Activated CD8-positive, alpha-beta memory T cell treated with anti-CD3 and anti-CD28 coated beads, Interleukin-2, amount 10 ng/mL, durations not matched to agents 7 days and 5 days (primary cell): ENCODE measurements at places on chromosomes 13 and 19. TPM values are rescaled to one million over a fixed set of nuclear protein-coding genes. Genes with fewer than 3 reads are reported as not detected.

Gene BEST2
- not detected for total RNA-seq

- DNase-seq = no peak
- peaks cover 5% of the 10 kb centered on the region for H3K36me3 ChIP-seq
These were observed 6.6 kb downstream of the SLITRK5 start for GRCh38 chr13:87677496-87678371.

- peaks cover 3% of the 10 kb centered on the region for H3K4me1 ChIP-seq
- H3K4me3 ChIP-seq = no peak overlapping the region
- peaks cover 3% of the 10 kb centered on the region for H3K36me3 ChIP-seq
- no peak overlapping the region for H3K27ac ChIP-seq
- DNase-seq = no peak
- no peaks in the 10 kb centered on the region for H3K27me3 ChIP-seq
These were observed 45.5 kb upstream of the C13orf46 start for GRCh38 chr13:114019367-114019766.

Gene KIR3DL1
- total RNA-seq = 1.0 TPM

- DNase-seq = no peak
- H3K4me3 ChIP-seq = no peak overlapping the region
- H3K27ac ChIP-seq = no peak overlapping the region
- no peaks in the 10 kb centered on the region for H3K27me3 ChIP-seq
These were observed 221.8 kb upstream of the UBL3 start for GRCh38 chr13:30071969-30072817.

- DNase-seq = no peak
- no peak overlapping the region for H3K27ac ChIP-seq
- H3K4me3 ChIP-seq = no peak overlapping the region
- H3K4me1 ChIP-seq = peaks cover 10% of the 10 kb centered on the region
- no peaks in the 10 kb centered on the region for H3K27me3 ChIP-seq
These were observed 16.7 kb downstream of the ZNF100 start for GRCh38 chr19:21750586-21751128.

DNA sequence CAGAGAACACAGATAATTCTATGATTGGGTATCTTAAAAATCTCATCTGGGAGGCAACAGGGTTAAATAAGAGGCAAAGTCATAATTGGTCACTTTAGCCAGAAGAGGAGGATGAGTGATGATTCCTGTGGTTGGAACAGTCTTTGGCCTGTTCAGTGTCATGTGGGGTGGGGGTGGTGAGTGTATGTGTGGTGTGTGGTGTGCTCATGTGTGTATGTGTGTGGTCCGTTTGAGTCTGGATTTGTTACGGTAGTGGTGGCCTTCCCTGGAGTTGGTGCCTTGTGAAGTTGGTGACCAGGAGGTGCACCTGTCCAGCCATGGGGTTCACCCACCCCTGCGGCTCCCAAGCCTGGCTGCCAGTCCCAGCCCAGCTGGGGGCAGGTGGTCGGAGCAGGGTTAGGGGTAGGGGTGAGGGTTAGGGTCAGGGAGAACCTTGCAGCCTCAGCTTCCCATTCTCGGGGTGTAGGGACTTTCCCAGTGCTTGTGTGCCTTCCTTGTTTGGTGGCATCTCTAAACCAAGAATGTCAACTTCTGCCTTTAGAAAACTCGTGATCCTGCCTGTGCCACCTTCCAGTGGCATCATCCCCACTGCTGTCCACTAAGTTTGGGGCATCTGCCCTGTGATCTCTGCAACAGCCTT, 97.5 kb downstream of the RAB20 start:
- peaks cover 15% of the 10 kb centered on the region for H3K27me3 ChIP-seq
- no peaks in the 10 kb centered on the region for H3K36me3 ChIP-seq
- DNase-seq = no peak
- H3K4me3 ChIP-seq = no peak overlapping the region
- H3K27ac ChIP-seq = no peak overlapping the region

GRCh38 chr19:5341448-5341820, 822 bp upstream of the PTPRS start:
- peaks cover 10% of the 10 kb centered on the region for H3K4me1 ChIP-seq
- DNase-seq = no peak
- H3K27me3 ChIP-seq = peaks cover 41% of the 10 kb centered on the region
- peaks cover 1% of the 10 kb centered on the region for H3K36me3 ChIP-seq
- H3K27ac ChIP-seq = peak overlapping the region; percentile 19
- H3K4me3 ChIP-seq = no peak overlapping the region

Gene ZNF28
- total RNA-seq = 15.5 TPM

Gene RGL3
- total RNA-seq = not detected

- DNase-seq = no peak
- H3K27ac ChIP-seq = no peak overlapping the region
- H3K36me3 ChIP-seq = no peaks in the 10 kb centered on the region
- H3K4me1 ChIP-seq = no peaks in the 10 kb centered on the region
- H3K4me3 ChIP-seq = no peak overlapping the region
- H3K27me3 ChIP-seq = peaks cover 3% of the 10 kb centered on the region
These were observed 108.8 kb downstream of the TBC1D4 start for GRCh38 chr13:75372923-75373841.

GRCh38 chr13:21240586-21240985, 64.1 kb downstream of the MRPL57 start:
- H3K4me1 ChIP-seq = peaks cover 9% of the 10 kb centered on the region
- no peak overlapping the region for H3K4me3 ChIP-seq
- H3K27me3 ChIP-seq = peaks cover 12% of the 10 kb centered on the region
- H3K36me3 ChIP-seq = peaks cover 3% of the 10 kb centered on the region
- H3K27ac ChIP-seq = no peak overlapping the region
- DNase-seq = no peak

Gene GFY
- not detected for total RNA-seq

Gene FCGBP
- total RNA-seq = 3.2 TPM

GRCh38 chr13:89925107-89925506, 1422.4 kb upstream of the MIR17HG start:
- no peaks in the 10 kb centered on the region for H3K36me3 ChIP-seq
- no peak overlapping the region for H3K4me3 ChIP-seq
- no peaks in the 10 kb centered on the region for H3K4me1 ChIP-seq
- no peaks in the 10 kb centered on the region for H3K27me3 ChIP-seq

Gene CGB8
- not detected for total RNA-seq

GRCh38 chr19:15196360-15197005, 4.3 kb downstream of the NOTCH3 start:
- peaks cover 5% of the 10 kb centered on the region for H3K4me1 ChIP-seq
- H3K27ac ChIP-seq = no peak overlapping the region
- no peak overlapping the region for H3K4me3 ChIP-seq
- DNase-seq = no peak
- peaks cover 1% of the 10 kb centered on the region for H3K36me3 ChIP-seq

Gene CERS1
- total RNA-seq = not detected

DNA sequence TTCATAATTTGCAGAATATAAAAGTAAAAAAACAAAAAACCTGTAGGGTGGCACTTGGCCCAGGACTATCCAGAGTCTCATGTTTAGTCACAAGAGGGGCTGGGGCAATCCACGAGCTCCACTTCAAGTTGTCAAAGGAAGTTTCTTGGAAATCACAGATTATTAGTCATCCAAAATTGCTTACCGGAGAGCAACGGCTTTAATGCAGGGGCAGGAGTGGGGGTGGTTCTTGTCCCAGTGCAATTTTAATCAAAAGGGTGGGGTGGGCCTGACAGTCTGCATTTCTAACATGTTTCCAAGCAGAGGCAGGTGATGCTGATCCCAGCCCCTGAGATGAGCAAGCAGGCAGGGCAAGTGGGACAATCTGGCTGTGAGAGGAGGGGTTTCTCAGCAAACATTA, 233.9 kb downstream of the ABCC4 start:
- H3K4me1 ChIP-seq = no peaks in the 10 kb centered on the region
- H3K27ac ChIP-seq = no peak overlapping the region
- DNase-seq = no peak
- no peak overlapping the region for H3K4me3 ChIP-seq
- H3K27me3 ChIP-seq = no peaks in the 10 kb centered on the region
- H3K36me3 ChIP-seq = peaks cover 16% of the 10 kb centered on the region

- H3K27ac ChIP-seq = no peak overlapping the region
- no peak for DNase-seq
- no peaks in the 10 kb centered on the region for H3K36me3 ChIP-seq
These were observed 840.1 kb upstream of the SLITRK5 start for GRCh38 chr13:86831084-86831483.

GRCh38 chr13:67643516-67644055, 413.4 kb upstream of the PCDH9 start:
- H3K27me3 ChIP-seq = no peaks in the 10 kb centered on the region
- no peak for DNase-seq
- H3K4me3 ChIP-seq = no peak overlapping the region
- no peak overlapping the region for H3K27ac ChIP-seq

DNA sequence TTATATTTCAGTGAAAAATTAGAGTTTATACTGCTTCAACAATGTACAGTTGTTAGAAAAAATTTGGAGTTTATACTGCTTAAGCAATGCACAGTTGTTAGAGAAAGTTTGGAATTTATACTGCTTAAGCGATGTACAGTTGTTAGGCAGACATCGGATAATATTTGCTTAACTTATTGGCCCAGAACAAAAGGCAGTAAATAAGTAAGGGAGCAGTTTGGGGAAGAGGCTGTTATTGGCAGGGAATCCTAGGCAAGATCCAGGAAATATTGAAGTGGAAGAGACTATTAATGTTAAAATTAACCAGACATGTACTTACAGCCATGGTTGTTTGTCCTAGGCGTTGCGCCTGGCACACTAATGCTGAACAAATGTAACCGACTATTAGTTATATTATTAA, 166.9 kb downstream of the GPC5 start:
- H3K4me1 ChIP-seq = no peaks in the 10 kb centered on the region
- no peaks in the 10 kb centered on the region for H3K36me3 ChIP-seq
- no peaks in the 10 kb centered on the region for H3K27me3 ChIP-seq
- DNase-seq = no peak
- no peak overlapping the region for H3K4me3 ChIP-seq

DNA sequence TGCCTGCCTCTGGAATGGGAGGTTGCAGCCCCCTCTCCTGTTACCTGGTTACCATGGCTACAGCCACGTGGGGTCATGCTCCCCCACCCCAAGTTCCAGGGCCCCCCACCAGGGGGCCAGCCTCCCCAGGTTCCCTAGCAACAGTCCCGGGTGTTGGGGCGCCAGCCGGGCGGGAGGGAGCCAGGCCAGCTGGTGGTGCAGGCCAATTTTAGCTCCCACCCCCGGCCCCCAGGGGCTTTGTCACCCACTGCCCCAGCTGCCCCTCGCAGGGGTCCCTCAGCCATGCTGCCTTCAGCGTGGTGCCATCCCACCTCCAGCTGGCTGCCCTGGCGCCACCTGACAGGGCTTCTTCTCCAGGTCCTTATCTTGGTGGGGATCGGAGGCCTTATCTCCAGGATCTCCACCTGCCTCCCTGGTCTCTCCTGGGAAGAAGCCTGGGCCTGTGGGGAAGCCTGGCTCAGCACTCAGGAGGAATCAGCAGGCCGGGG, 3.0 kb downstream of the MARK4 start:
- no peak overlapping the region for H3K4me3 ChIP-seq
- DNase-seq = no peak
- H3K27me3 ChIP-seq = peaks cover 2% of the 10 kb centered on the region
- no peak overlapping the region for H3K27ac ChIP-seq
- H3K4me1 ChIP-seq = peaks cover 29% of the 10 kb centered on the region

DNA sequence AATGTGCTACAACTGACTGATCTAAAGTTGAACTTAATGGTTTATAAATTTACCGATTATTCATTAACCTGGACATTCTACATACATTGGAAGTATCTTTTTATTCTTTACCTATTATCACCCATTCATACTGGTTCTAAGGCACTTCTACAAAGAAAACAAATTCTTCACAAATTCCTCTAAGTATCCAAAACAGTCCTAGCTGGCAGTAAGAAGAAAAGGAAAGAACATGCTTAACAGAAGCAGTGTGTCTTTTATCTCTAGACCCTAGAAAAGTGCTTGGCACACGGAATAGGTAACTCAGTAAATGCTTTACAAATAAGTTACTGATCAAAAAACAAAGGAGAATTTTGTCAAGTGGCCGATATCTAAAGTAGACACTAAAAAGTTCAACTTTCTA, 32.8 kb downstream of the TSC22D1 start:
- H3K27me3 ChIP-seq = no peaks in the 10 kb centered on the region
- H3K36me3 ChIP-seq = peaks cover 2% of the 10 kb centered on the region
- no peak for DNase-seq
- no peaks in the 10 kb centered on the region for H3K4me1 ChIP-seq

Gene ZNF728
- total RNA-seq = not detected

DNA sequence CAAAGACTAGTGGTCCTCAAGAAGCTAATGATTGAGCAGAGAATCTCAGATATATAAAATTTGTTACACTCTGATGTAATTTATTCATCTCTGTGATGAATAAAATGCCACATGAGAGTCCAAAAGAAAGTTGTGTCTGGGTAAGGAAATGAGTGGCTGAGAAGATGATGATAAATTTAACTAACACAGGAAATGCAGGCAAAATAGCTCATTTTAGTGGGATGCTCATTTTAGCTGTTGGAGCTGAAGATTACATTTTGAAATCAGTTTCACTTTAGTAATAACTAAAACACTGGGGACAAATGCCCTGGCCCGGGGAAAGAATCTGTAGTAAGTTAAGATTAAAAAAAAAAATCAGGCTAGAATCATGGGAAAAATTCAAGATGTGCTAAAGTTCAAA, 35.2 kb downstream of the SPRY2 start:
- H3K4me3 ChIP-seq = no peak overlapping the region
- no peaks in the 10 kb centered on the region for H3K4me1 ChIP-seq
- no peak for DNase-seq
- no peaks in the 10 kb centered on the region for H3K27me3 ChIP-seq
- no peak overlapping the region for H3K27ac ChIP-seq
- H3K36me3 ChIP-seq = no peaks in the 10 kb centered on the region
